ENCODE measurements at places on chromosomes 4 and X.
A peak's percentile ranks its signal among the peaks of the same experiment; 100 is the strongest.

- H3K36me3 ChIP-seq: no peaks in the 10 kb centered on the region
- no peak overlapping the region for H3K4me3 ChIP-seq
- H3K4me1 ChIP-seq: peaks cover 7% of the 10 kb centered on the region
- DNase-seq: no peak
- H3K27ac ChIP-seq: no peak overlapping the region
Observed at GRCh38 chr4:155629183-155629825, 37.3 kb upstream of the GUCY1A1 start.

- no peaks in the 10 kb centered on the region for H3K4me1 ChIP-seq
- H3K4me3 ChIP-seq: no peak overlapping the region
- H3K27me3 ChIP-seq: no peaks in the 10 kb centered on the region
- DNase-seq: no peak
- no peaks in the 10 kb centered on the region for H3K36me3 ChIP-seq
- H3K27ac ChIP-seq: no peak overlapping the region
Observed at GRCh38 chr4:149719357-149719756, 96.3 kb downstream of the IQCM start.

- H3K4me1 ChIP-seq: no peaks in the 10 kb centered on the region
- H3K4me3 ChIP-seq: no peak overlapping the region
- H3K27me3 ChIP-seq: no peaks in the 10 kb centered on the region
- no peak for DNase-seq
Observed at GRCh38 chrX:115322375-115322774, 32.9 kb downstream of the LUZP4 start.

GRCh38 chrX:155052738-155053498, 18.0 kb downstream of the CMC4 start:
- H3K36me3 ChIP-seq: peaks cover 14% of the 10 kb centered on the region
- H3K27ac ChIP-seq: no peak overlapping the region
- H3K27me3 ChIP-seq: no peaks in the 10 kb centered on the region

DNA sequence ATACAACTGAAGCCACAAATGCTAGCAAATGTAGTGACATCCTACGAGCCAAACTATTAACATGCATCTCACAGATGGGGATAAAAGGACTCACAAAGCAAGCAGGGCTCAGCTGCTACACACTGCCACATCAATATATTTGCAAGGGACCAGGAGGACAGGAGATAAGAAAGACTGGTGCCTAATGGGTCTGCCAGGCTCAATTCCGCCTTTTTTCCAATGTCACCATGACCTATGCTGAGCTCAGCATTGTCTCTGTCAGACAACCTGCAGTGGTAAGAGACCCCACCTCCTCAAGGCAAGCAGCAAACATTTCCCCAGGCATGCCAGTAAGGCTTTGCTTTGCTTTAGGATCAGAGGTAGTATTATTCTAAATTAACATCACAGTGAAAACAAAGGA, 435 bp downstream of the DCX start:
- no peak for DNase-seq
- H3K27ac ChIP-seq: no peak overlapping the region

GRCh38 chr4:165207016-165207430, 338 bp upstream of the KLHL2 start:
- DNase-seq: no peak
- H3K4me3 ChIP-seq: peak overlapping the region; percentile 79
- H3K36me3 ChIP-seq: no peaks in the 10 kb centered on the region
- no peaks in the 10 kb centered on the region for H3K27me3 ChIP-seq

DNA sequence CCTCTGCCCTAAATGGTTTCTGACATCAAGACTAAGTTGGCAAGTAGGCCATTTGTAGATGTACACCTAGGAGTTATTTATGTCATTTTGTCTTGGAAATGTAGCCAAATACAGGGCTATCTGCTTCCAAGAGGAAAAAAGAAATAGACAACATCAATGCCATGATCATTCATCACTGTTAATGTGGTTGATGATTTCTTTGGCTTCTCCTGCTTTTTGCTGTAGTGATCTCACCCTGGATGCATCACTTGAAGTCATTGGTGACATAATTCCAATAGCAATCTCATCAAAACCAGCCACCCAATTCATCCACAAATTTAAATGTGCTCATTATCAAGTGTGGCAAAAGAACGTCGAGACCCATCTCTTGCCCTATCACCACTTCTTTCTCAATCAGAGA, 222.6 kb upstream of the PPARGC1A start:
- H3K4me3 ChIP-seq: no peak overlapping the region
- no peak overlapping the region for H3K27ac ChIP-seq
- no peak for DNase-seq

DNA sequence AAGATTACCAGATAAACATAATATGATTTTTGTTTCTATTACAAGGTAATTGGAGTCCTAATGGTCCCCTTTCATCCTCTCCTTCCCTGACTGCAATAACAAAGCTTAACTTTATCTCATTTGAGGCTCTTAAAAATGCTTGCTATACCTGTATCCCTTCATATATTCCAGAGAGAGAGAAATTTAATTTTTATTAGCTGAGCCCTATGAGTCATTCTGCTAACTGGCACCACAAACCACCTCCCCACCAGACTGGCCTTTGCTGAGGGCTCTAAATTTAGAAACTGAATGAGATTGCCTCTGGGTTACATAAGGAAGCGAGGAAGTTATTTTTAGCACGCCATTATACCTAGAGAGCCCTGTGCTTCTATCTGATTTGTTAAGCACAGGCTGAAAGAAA, 27.4 kb downstream of the CBLL2 start:
- H3K4me3 ChIP-seq: no peak overlapping the region
- H3K27ac ChIP-seq: peak overlapping the region; percentile 67
- DNase-seq: no peak
- H3K36me3 ChIP-seq: no peaks in the 10 kb centered on the region

GRCh38 chr4:184293552-184293951, 75.9 kb upstream of the ENPP6 start:
- DNase-seq: no peak
- peaks cover 5% of the 10 kb centered on the region for H3K4me1 ChIP-seq
- no peaks in the 10 kb centered on the region for H3K36me3 ChIP-seq
- H3K27me3 ChIP-seq: no peaks in the 10 kb centered on the region
- no peak overlapping the region for H3K27ac ChIP-seq
- H3K4me3 ChIP-seq: no peak overlapping the region

- H3K27ac ChIP-seq: no peak overlapping the region
- no peak for DNase-seq
- no peaks in the 10 kb centered on the region for H3K4me1 ChIP-seq
- no peak overlapping the region for H3K4me3 ChIP-seq
- H3K36me3 ChIP-seq: no peaks in the 10 kb centered on the region
- H3K27me3 ChIP-seq: no peaks in the 10 kb centered on the region
Observed at GRCh38 chrX:56468441-56468840, 95.0 kb upstream of the UBQLN2 start.

DNA sequence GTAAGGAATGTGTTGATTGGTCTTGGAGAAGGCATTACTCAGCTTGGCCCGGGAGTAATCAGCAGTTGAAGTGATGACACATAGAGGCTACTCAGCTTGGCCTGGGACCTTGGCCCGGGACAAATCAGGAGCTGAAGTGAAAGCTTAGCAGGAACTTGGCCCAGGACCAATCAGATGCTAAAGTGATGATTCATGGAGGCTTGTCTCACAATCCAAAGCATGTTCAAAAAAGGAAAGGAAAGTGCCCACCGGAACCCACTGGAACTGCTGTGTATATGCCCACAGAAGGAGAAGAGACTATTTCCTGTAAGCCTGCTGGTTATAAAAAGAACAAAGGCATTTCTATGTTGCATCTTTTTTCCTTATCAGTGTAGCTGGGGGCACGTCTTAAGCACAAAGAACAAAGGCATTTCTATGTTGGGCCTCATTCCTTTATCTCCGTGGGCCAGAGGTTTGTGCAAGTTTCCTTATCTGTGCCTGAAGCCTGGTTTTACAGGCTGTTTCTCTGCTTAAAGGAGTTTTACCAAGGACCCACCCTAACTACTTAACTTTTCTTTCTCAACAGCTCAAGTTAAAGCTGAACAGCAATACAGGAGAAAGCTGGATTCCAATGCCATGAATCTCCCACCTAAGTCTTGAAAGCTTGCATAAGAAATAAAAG, 1176.7 kb downstream of the NLGN4X start:
- H3K27me3 ChIP-seq: no peaks in the 10 kb centered on the region
- peak; percentile 15 for DNase-seq
- H3K36me3 ChIP-seq: no peaks in the 10 kb centered on the region
- no peaks in the 10 kb centered on the region for H3K4me1 ChIP-seq
- H3K4me3 ChIP-seq: no peak overlapping the region

- no peaks in the 10 kb centered on the region for H3K27me3 ChIP-seq
- no peak overlapping the region for H3K27ac ChIP-seq
- no peaks in the 10 kb centered on the region for H3K36me3 ChIP-seq
- DNase-seq: no peak
Observed at GRCh38 chr4:165175879-165176278, 31.5 kb upstream of the KLHL2 start.

DNA sequence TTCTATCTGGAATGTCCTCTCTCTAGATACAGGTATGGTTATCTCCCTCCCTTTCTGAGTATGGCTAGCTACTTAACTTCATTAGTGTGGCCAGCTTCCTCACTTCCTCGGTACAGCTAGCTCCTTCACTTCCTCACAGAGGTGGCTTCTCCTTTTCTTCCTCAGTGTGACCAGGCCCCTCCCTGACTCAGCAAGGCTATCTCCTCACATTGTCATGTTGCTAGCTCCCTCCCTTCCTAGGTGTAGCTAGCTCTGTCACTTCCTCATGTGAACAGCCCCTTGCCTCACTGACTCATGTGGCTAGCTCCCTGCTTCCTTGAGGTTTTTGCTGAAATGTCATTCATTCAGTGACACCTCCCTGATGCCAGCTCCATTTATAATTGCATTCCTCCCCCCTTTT, 67.3 kb upstream of the DDIT4L start:
- DNase-seq: no peak
